Stimulated activated CD4-positive, alpha-beta T cell treated with anti-CD3 and anti-CD28 coated beads, Interleukin-2, amount 100 ng/mL, for 24 hours (primary cell): ENCODE measurements at places on chromosomes 6 and 20.

DNA sequence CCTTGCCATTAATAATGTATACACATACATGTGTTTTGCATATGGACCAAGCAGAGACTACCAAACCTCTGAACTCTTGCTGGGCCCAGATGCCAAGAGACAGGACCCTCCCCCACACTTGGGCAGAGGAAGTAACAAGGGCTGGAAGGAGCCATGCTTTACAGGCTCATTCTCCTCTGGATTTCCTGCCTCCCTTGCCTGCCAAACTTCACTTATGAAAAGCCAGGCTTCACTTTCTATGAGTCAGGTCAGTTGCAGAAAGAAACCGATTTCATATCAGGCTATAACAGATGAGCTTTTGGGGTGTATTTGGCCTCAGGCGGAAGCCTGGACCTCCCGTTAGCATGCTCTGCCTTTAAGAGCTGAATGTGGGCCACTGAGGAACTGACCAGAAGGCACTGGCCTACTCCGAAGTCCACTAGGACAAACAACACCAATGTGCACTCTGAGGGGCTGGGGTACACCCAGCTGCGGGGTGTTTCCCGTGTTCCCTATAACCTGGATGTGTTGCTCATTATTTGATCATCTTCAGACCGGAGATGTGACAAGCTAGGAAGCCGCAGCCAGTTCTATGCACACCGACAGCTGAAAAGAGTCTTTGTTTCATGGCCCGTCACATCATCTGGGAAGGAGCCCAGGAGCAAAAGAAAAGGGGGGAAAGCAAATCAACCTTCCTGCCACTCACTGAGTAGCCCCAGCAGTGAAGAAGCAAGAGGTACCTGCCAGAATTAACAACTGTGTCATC lies 28.5 kb downstream of the HAO1 start:
- DNase-seq: no peak

DNA sequence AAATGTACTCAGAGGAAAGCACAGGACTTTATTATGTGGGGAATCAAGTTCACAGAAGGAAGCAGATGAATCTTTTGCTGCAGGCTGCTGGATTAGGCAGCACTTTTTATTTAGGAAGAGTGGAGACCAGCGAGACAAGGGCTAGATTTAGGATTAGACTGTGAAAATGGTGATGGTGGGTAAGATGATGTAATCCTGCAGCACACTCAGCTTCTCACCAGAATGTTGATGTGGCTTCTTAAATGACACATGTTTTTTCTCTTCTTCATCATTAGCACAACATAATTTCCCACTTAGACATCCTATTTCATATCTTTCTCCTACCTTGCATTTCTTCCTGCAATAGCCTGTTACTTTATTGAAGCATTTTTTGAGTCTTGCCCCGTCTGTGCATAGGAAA lies 1.8 kb downstream of the DEFB128 start:
- no peak for DNase-seq

DNA sequence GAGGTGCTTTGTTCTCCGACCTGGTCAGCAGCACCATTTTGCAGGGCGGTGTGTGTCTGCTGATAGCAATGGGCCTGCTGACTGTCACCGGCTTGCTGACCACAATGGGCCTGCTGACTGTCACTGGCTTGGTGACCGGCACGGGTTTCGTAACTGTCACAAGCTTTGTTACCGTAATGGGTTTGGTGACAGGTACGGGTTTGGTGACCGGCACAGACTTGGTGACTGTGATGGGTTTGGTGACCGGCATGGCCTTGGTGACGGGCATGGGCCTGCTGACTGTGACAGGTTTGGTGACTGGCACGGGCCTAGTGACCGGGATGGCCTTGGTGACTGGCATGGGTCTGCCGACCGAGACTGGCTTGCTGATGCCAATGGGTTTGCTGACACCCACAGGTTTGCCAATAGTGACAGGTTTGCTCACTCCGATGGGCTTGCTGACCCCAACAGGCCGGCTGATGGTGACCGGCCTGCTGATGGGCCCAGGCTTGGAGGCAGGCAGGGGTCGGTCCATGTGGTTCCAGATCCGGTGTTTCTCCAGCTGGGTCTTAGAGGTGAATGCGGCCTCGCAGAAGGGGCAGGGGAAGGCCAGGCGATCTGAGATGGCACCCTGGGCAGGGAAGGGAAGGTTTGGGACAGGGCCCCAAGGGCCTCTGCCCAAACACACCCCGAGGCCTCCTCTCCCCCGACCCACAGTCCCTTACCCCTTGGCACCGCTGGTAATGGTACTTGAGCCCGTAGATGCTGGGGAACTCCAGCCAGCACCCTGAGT lies 3.4 kb downstream of the ZNF512B start:
- DNase-seq: no peak

DNA sequence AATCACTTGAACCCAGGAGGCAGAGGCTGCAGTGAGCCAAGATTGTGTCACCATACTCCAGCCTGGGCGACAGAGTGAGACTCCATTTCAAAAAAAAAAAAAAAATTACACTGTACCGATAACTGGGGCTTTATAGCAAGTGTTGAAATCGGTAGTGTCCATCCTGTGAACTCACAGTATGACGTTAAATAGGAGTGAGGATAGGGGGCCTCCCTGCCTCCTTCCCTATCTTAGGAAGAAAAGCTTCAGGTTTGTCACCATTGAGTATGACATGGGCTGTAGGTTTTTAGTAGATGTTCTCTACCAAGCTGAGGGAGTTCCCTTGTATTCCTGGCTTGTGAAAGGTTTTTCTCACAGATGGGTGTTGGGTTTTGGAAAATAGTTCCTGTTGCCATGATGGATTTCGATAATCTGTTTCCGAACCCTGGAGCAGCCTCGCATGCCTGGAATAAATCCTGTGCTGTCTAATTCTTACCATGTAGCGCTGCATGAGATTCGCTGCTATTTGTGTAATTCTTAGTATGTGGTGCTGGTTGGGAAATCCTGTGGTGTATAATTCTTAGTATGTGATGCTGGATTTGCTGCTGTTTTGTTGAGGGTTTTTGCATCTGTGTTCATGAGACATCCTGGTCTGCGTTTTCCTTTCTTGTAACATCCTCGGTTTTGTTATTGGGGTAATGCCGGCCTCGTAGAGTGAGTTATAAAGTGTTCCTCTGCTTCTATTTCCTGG lies 23.6 kb downstream of the NTSR1 start:
- no peak for DNase-seq

DNA sequence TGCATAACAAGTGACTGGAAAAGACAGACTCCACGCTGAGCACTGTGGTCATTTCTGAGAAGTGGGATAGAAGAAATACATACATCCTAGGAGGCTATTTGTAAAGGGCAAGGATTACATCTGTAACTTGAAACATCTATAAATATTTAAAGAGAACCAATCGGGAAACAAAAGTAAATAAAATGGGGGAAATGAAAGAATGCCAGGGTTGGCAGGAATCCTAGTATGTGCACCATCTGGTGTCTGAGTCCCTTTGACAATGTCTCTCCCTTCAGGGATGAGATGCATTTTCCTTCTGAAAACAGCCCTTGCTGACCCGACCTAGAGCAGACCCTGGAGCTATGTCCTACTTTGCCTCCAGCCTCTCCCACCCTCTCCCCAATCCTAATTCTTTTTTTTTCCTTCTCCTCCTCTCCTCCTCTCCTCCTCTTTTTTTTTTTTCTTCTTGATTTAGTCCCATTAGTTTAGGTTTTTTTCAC lies 53.2 kb downstream of the VSTM2L start:
- DNase-seq: no peak

DNA sequence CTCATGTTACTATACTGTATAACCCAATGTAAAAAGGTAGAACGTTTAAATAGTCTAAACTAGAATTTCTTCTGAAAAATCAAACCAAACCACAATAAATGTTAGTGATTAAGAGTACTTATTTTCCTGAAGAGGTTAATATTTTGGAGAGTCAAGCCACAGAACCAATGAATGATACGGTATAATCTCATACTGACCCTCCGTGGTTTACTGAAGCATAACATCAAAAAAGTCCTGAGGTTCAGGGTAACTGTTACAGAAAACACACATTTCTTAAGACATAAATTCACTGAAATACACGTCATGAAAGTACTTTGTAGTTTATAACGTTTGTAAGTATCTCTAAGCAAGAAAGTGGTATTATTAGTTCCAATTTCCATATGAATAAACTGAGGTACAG lies 28.9 kb downstream of the ESF1 start:
- DNase-seq: no peak

- no peak for DNase-seq
Measured at GRCh38 chr20:13199279-13199678, 21.8 kb upstream of the ISM1 start.

- no peak for DNase-seq
Measured at GRCh38 chr20:17681726-17682102, 328 bp downstream of the RRBP1 start.

DNA sequence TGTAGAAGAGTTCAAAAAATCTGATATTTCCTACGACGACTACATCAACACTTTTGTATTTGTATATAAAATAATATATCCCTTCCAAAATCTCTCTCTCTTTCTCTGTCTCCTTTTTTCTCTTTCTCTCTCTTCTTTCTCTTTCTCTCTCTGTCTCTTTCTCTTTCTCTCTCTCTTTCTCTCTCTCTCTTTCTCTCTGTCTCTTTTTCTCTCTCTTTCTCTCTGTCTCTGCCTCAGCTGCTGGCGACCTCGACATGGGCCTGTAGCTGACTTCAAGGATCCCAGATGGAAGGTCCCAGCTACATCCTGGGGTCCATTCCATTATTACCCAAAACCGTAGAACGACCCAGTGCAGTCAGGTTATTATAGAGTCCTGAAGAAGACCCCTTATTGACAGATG lies 90.0 kb downstream of the CD24 start:
- no peak for DNase-seq

GRCh38 chr6:144873623-144874378 lies 588.7 kb downstream of the UTRN start:
- DNase-seq: no peak

GRCh38 chr20:8250539-8251200 lies 118.6 kb downstream of the PLCB1 start:
- no peak for DNase-seq

DNA sequence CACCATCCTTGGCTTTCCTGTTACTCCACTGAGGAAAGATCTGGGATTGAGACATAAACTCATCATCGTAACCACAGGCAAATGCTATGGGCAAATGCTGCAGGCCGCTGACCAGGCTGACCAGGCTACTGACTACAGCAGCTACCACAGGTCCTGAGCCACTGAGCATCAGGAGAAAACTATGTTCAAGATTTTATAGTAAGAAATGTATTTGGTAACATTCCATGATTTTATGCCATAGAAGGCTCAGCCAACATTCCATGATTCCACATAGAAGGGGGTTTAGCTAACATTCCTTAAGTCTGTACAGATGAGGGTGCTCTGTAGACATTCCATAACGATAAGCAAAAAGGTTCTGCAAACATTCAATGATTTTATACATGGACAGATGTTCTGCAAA lies 16.1 kb upstream of the B4GALT5 start:
- DNase-seq: no peak

DNA sequence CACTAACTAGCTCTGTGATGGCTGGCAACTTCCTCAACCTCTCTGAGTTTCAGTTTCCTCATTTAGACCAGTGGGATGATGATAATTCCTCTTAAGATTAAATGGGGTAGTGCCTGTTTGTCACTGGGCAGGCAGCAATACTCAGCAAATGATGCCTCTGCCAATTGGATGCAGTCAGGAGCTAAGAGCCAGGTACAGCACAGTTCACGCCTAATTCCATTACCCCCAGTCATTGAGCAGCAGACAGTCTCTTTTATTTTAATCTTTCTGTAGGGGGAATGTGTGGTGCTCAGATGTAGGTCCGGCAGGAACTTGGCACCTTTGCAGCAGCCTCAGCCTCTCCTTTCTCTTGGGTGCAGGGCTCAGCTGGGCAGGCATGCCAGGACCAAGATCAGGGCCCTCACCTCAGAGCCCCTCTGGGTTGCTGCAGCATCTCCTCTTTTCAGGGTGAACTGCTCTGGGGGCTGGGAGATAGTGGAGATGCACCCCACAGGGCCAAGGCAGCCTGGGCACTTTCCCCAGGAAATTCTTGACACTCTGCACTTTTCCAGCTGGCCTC lies 243.8 kb downstream of the LRFN2 start:
- DNase-seq: no peak
